Lower lobe of right lung (tissue), 2 donors: ENCODE measurements at places on chromosomes 11 and 22. TPM values are rescaled to one million over a fixed set of nuclear protein-coding genes. Genes with fewer than 3 reads are reported as not detected.
A peak's percentile ranks its signal among the peaks of the same experiment; 100 is the strongest.

DNA sequence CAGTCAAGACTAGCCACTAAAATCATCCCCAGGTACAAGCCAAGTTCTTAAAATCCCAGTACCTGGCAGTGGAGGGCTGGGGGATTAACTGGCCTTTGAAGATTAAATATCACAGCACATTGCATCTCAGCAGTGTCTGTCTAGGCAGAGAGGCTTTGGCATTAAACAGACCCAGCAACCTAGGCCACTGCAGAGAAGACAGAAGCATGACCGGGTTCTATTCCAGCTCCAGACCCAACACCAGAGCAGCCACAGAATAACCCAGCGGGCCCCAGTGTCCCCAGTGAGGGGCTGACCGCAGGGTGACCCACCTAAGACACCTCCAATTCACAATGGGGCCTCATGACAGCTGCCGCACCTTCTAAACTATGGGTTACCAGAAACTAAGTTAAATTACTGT, 88.2 kb downstream of the SHANK2 start:
- no peak for DNase-seq

Gene USP2
- 5.1 TPM for total RNA-seq

Gene HEPHL1
- total RNA-seq, result not detected

DNA sequence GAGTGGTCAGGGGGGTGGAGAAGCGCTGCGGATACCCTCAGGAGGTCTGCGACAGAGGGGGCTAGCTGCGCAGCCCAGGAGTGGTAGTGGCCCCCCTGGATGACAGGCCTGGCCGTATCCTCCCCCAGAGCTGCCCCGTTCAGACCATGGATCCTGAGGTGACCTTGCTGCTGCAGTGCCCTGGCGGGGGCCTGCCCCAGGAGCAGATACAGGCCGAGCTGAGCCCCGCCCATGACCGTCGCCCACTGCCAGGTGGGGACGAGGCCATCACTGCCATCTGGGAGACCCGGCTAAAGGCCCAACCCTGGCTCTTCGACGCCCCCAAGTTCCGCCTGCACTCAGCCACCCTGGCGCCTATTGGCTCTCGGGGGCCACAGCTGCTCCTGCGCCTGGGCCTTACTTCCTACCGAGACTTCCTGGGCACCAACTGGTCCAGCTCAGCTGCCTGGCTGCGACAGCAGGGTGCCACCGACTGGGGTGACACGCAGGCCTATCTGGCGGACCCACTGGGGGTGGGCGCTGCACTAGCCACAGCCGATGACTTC, 505 bp downstream of the NUDT22 start:
- DNase-seq, result peak; percentile 80

Gene RFPL1
- not detected for total RNA-seq

DNA sequence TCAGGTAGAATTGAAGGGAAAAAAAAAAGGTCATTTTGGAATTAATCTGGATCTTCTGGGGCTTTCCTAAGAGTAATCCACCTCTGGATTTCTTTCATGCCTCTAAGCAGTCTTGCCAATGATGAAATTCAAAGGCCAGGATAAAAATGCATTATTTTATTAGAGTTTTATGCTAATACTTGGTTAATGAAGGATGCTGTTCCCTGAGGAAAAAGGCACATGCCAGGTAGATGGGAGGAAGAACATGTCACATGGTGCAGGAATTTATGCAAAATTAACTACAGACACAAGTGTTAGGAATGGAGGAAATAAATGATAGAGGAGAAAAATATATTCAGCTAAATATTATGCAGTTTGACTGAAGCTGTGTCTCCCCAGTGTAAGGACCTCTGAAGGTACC, 792.0 kb downstream of the ETS1 start:
- no peak for DNase-seq

GRCh38 chr11:38646382-38646781, 2048.3 kb upstream of the RAG2 start:
- DNase-seq, result no peak

Gene DDIAS
- 13.3 TPM for total RNA-seq

Gene TMPRSS13
- total RNA-seq, result 7.0 TPM

Gene UCP3
- 3.1 TPM for total RNA-seq

Gene KIF18A
- 2.4 TPM for total RNA-seq

GRCh38 chr22:22903355-22903777, 15.8 kb downstream of the IGLL5 start:
- no peak for DNase-seq

Gene CNGA4
- 3.8 TPM for total RNA-seq
